ENCODE measurements at places on chromosomes 3 and 15.

DNA sequence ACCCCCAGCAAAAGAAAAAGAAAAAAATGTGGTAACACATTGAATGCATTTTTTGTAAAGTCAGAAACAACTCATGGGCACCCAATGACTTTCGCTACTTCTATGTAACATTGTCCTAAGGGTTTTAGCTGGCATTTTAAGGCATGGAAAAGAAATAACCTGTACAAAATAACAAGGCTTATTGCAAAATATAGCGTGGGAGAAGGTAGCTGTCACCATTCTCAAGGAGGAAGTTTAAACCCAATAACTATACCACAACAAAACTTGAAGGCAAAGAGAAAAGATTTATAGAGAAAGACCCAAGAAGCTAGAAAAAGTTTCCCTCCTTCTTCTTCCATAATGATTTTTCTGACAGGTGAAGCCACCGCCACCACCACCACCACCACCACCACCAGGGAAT is 55.7 kb upstream of the ACP3 start:
- DNase-seq: no peak

DNA sequence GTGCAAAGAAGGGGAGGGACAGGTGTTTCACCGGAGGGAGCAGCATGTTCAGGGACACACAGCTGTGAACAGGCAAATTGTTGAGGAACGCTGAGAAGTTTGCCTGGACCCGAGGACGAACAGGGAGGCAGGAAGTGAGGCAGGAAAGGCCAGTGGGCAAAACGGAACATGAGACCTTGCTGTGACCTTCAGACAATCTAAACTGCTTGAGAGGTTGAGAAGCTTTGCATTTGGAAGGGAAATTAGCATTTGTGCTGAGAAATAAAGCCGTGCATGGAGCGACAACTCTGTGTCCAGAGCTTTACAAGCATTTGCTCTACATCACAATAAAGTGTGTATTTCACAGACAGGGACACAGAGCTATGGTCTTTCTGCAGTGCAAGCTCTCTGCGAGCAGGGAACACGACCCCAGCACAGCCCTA is 47.9 kb downstream of the CDC25A start:
- no peak for DNase-seq

DNA sequence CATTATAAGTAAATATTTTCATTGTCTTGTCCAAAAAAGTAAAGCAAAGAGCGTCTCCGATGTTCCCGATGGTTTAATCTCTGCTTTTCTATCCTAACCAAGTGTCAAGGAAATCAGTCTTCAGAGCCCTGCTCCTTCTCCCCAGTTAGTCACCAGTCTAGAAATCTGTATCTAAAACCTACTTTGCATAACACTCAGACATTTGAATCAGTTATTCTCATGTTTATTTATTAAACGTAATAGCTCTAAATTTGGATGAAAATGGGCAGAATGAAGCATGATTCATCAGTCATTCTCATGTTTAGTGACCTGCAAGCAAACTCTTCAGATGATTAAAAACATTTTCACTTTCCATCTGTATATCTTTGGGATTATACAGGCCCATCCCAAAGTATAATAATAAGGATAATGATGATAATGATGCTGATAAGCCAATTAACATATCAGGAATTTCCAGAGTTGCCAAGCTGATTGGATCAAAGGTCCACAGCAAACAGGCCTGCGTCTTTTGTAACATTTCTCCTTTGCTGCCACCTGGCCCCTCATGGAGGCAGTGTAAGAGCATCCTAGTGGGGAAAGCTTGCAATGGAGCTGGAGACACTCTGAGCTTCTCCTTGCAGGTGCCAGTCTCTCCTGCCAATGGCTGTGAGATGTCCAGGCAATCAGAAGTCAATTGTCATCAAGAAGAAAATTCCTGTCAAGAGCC is 273.9 kb downstream of the IGSF11 start:
- DNase-seq: no peak

DNA sequence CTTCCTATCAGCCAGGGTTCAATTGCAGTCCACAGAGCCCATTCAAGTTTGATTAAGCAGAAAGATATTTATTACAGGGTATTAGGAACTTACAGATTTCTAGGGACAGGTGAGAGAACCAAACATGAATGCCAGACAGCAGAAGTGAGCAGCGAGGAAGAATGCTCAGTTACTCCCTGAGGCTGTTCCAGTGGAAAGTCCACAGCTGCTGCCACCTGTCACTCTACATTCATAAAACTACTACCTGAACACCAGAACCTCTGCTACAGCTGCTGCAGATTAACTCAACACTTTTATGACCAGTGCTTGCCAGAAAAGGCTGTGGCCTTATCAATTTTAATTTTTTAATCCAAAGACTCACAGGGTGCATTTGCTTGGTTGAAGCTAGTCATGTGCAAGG is 325.4 kb upstream of the ONECUT1 start:
- DNase-seq: no peak

DNA sequence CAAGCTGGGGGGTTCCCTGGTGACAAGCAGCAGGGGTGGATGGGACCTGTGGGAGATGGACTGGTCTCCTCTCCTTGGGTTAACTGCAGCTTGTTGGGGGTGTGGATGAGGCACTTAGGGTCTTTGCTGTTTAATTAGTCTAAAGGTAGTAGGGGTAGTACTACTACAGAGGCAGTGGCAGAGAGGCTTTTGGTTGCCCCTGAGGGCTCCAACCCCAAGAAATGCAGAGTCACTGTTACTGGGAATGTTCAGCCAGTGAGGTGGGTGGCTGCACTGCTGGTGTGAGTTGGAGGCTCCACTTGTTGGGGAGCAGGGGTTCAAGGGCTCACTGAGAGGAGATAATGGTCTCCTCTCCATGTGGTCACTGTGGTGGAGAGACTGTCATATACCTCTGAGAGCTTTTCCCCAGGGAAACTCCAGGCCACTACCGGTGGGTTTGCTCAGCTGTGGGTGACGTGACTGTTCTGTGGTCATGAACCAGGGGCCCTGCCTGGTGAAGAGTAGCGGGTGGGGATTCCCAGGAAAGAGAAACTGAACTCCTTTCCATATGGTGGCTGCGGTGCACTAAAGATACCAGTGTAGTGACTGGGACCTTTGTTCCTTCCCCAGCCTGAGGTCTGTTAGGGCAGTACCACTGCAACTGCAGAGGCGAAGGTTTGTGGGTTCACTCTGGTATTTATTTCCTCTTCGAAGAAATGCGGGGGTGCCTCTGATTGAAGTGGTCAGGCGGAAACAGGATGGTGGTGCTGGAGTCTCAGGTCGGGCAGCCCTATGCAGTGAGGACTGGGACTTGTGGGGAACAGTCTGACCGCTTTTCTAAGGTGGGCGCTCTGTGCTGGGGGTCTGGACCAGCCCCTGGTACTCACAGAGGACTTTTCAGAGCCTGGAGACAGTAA is 68.9 kb upstream of the TNFSF10 start:
- no peak for DNase-seq

GRCh38 chr3:185290266-185290665 is 36.4 kb upstream of the EHHADH start:
- DNase-seq: no peak

DNA sequence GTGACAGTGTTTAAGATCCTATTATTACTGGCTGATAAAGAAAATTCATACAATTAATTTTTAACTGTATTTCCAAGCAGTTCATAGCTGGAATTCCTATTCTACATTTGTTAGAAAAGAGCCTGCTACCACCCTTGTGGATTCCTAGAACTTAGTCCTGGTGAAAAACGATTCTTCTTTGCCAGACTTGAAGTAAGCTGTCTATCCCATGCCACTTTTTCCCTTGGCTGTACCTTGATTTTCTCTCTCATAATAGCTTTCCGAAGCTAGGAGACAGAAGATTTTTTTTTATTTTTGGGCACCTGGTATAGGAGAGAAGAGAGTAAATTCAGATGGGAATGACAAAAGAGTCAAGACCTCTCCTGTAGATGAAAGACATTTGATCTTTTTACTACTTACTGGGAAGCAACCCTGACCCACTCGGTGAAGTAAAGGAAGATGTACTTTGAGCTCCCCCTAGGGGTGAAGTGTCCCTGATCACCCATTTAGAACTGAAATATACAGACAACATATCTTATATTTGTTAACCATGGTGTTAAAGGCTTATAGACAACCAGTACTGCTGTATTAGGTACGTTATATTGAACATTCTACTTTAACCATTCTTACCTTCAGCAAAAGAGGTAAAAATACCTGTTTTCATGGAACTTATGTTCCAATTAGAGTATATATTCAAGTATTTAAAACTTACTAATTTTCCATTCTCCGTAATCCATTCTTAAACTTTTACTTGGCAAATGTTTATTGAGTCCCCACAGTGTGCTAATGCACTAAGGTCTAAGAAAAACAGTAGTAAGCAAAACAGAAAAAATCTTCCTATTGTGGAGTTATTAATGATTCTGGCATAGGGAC is 36.2 kb upstream of the C3orf38 start:
- DNase-seq: peak; percentile 8

- DNase-seq: no peak
Observed at GRCh38 chr3:100802126-100802525, 92.8 kb downstream of the TFG start.

GRCh38 chr3:94362393-94362792 is 299.5 kb downstream of the NSUN3 start:
- DNase-seq: no peak

DNA sequence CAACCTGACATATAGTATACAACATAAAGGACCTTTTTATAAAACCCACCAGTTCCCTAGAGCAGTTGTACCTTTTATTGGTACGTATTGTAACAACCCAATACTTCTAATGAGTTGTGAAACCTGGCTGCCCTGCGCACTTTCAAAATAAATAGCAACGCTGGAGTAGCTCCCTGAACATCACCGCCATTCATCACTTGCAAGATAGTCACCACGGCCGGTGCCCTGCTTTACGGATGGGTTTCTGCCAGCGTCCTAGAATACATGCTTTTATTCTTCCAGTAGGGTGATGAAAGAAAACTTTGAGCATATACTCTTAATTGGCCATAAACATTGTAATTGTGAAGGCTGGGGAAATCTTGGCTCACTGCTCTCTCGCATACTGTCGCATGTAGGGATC is 220.7 kb downstream of the TBL1XR1 start:
- no peak for DNase-seq

- DNase-seq: no peak
Observed at GRCh38 chr3:130604806-130605205, 87.8 kb downstream of the COL6A6 start.

DNA sequence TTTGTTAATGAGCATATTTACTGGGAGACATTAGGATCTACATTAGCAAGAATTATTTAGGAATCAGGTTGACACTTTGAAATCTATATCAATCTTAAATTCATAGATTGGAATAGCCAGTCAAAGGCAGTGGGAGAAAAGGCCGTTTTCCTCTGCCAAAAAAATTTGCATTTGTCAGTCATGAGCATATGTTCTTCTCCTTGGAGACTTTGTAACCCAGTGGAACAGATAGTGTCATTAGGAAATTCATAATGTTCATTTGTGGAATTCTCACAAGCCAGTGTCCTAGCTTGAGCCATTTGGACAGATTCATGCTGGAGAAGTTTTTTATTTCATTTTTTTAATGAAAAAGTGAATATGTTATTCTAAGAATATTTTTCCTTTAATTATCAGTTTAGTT is 260.1 kb downstream of the OXSM start:
- no peak for DNase-seq

DNA sequence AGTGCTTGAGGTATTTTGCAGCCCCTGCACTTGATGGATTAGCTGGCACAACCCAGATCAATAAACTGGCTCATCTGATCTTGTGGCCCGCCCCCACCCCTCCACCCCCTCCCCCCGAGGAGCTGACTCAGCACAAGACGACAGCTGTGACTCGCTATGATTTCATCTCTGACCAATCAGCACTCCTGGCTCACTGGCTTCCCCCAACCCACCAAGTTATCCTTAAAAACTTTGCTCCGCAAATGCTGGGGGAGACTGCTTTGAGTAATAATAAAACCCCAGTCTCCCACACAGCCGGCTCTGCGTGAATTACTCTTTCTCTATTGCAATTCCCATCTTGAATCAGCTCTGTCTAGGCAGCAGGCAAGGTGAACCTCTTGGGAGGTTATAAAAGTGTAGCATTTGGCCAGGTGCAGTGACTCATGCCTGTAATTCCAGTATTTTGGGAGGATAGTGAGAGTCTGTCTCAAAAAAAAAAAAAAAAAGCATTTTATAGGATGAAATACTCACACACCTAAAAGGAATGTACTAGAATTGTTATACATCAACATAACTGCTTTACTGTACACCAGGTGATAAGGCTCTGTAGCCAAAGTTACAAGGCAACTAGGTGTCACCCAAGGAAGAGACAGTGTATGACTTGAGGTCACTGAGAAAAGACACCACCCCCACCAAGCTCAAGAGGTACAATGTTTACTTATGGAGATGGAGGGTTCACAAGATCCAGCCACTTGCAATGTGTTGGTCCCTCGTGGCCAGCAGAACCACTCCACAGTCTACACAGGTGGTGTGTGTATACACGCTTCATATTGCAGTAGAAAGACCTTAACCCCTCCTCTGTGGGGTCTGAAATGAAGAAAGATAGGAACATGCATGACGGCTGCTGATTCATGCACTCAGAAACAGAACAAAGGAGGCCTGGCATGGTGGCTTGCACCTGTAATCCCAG is 8.6 kb downstream of the ZNF445 start:
- no peak for DNase-seq

DNA sequence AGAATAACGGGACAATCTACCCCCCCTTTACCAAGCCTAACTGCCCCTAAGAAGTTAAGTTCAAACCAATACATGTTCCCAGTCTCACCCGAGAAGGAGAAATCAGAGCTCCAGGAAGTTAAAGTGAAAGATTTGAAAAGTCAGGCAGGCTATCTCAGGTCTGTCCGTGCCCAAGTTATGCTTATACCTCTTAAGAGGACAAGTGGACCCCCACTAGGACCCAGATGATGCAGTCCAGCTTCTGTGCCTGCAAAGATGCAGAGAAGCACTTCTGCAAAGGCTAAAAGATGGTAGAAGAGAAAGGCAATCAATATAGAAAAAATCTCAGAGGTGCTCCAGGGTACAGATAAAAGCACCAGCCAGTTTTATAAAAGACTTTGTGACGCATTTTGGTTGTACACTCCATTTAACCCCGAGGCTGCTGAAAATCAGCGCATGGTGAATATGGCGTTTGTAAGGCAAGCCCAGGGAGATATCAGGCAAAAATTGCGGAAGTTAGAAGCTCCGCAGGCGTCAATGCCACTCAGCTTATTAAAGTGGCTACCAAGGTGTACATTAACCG is 9.8 kb upstream of the SLC9C1 start:
- DNase-seq: peak; percentile 29

All from skin of body (tissue), 3 donors.